ENCODE measurements at places on chromosomes 5 and 9. TPM values are rescaled to one million over a fixed set of nuclear protein-coding genes. Genes with fewer than 3 reads are reported as not detected.

DNA sequence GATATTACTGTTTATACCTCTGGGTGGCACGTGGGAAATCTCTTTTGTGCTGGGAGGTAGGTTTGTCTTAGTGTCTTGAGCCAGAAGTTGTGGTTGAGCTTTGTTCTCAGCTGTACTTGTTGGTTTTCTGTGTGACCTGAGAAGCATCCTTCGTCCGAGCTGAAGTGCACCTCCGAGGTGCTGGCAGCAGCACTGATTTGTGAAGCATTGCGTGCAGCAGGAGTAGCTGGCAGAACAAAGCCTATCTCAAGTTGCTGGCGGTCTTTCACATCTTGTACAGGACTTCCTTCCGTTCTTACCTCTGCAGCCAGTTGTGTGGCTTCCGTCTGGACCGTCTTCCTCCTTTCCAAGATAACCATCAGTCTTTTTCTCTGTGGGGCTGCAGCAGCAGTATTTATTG, 4.3 kb downstream of the PRRC2B start:
- DNase-seq, result no peak

DNA sequence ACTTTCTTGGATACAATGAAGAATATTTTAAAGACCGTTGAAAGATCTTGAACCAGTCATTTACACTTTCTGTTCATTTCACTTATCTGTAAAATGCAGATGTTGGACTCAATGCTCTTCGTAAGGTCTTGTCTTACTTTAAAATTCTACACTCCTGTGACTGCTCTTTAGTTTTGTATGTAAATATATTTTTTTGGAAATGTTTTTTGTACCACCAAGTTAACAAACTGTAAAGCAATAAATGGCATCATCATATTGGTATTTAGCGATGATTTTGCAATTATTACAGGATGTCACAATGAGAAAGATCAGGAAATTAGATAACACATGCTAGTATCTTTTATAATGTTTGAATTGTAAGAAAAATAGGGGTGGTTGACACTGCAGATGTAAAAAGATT, 80.8 kb upstream of the GNAQ start:
- no peak for DNase-seq

DNA sequence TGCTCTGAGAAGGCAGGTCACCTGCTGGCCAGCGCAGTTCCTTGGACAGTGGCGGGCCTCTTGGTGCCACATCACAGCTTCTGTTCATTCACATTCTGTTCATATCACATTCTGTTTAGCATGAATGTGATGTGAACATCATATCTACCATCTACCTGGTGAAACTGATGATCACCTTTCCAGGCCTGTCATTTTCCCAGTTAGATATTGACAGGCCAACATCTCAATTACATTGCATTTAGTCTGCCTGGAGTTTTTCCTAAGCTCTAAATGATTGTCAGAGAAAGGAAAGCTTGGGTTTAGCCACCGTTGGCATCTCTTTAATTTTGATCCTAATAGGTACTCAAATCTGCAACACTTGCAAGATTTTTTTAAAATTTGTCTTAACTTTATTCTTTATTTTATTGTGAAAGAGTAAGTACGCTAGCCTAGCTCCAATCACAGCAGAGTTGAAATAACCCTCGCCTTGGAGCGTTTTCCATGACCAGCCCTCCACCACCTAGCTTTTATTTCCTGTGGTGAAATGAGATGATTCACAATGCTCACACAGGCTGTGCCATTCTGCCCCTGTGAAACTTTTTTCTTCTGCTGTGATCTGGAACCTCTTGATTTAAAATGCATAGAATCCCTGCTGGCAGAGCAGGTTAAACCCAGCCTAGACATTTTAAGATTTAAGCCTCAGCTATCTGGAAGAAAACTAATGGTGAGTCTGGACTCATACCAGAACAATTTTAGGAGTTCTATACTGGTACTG, 225.0 kb downstream of the ESM1 start:
- DNase-seq, result no peak

GRCh38 chr5:100872408-100873190, 30.5 kb downstream of the ST8SIA4 start:
- no peak for DNase-seq

DNA sequence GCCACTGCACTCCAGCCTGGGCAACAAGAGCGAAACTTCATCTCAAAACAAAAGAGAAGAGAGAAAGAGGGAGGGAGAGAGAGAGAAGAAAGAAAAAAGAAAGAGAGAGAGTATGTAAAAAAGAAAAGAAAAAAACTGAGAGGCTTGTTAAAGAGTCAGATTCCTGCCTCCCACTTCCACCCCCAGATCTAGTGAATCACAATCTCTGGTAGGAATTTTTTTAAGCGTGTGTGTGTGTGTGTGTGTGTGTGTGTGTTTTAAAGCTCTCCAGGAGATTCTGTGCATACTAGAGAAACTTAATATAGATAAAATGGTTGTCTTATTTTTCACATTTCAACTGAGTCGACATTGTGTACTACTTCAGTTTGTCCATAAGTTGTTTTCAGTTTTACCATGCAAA, 32.0 kb downstream of the SAR1B start:
- DNase-seq, result no peak

PFN3 gene
- total RNA-seq, result not detected

BAAT gene
- total RNA-seq, result 0.14 TPM

COL27A1 gene
- 1.2 TPM for total RNA-seq

ARL10 gene
- not detected for total RNA-seq

DNA sequence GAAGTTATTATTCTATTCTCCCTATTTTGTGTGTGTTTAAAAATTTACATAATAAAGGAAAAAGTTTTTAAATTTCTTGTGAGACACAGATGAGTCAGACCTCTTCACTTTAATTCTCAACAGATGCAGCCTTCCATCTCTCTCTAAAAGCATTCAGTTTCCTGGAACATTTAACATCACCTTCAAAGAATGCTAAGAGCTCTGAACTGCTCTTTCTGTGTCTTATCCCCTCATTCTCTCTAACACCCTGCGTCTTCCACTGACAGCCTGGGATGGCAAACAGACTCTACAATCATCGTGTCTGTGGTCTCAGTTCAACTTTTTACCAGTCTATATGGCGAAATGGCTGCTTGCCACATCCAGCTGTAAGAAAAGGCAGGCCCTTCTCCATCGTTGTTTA, 173.0 kb downstream of the HINT1 start:
- DNase-seq, result no peak

DNA sequence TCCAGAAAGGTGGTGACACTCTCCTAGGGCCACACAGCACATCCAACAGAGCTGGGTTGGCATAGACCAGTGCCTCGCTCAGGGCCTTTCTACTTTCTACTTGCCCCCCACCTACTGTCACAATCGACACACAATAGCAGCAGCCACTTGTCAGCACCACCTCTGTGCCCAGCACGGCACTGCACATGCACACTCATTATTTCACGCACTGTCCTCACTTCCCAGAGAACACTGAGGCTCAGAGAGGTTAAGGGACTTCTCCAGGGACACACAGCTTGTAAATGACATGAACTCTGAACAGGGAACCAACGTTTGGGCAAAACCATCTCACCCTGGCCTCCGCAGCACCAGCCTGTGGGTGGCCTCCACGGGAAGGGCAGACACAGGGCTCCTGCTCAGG, 70.9 kb upstream of the STXBP1 start:
- no peak for DNase-seq

DNA sequence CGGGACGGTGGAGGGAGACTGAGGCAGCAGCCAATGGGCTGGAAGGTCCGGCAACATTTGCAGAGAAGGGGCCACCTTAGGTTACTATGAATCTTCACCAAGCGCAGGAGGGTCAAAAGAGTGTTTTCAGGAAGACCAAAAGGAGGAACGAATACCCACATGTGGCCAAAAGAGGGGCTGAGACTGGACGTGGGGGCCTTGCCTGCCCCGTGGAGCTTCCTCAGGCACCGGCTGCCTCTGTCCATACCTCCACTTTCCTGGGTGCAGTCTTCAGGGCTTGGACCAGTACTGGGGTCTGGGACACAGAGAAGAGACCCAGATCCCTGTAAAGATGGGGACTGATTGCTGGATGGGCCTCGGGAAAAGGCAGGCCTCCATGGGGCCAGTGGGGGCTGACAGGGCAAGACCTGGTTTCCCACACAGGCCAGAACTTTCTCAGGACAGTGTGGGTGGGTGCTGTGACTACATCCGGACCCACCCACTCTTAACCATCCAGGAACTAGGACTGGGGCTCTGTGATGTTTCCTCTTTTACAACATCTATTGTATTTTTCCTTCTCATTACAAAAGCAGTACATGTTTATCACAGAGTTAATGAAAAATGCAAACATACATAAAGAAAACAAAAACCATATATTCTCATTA, 294.7 kb downstream of the ZSWIM6 start:
- no peak for DNase-seq

DNA sequence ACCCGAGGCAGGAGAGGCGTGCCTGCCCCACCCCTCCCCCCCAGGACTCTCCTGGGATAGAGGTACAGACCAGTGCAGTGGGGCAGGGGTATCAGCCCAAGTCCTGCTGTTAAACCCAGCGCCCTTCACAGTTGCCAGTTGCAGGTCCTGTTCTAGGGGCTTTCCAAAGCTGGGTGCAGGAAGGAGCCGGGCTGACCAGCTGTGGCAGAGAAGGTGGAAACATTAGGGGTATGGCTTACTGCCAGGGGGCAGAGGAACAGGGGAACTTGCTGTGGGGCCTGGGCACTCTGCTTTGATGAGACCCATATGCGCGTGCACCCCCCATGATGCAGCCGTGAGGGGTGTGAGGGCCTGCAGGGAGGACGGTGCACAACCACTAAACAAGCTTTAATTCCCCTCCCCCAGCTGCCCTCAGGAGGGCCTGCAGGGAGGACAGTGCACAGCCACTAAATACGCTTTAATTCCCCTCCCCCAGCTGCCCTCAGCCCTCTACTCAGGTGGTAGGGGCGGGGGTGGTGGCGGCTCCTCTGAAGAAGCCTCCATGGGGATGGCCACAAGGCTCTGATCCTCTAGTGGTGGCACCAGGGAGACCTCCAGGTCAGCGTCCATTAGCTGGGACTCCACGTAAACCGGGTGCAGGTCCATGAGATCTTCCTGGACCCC, 766 bp upstream of the LRRC26 start:
- DNase-seq, result no peak

DNA sequence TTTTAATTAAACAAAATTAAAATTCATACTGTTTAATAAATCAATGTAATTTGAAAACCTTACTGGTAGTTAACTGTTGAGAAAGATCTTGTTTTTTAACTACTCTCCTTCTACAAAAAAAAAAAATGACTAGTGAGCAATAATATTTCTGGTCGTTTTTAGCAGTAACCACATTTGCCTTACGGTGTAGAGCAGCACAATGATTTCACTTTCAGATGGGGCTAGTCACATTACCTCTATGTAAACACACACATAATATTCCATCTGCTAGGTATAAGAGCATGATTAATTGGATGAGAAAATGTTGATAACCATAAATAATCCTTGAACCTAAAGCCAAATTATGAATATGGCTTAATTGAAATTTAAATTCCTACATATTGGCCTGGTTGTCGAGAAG, 198.1 kb downstream of the CHSY3 start:
- DNase-seq, result no peak

UGT3A1 gene
- total RNA-seq, result not detected

DNA sequence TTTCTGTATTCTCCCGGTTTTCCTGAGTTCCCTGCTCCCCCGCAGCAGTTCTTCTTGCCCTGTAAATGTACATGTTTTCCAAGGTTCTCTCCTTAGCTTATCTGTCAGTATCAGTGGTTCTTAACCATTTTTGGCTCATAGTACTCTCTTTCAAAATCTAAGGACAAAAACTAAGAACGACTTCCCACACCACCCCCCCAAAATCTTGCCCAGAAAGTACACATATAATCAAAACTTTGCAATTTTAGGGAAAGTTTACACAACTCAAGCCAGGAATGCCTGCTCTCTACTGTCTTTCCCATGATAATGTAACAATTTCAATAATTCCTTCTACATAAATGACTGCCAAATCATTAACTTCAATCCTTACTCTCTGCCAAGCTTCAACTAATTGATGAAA, 4.5 kb downstream of the DCAF12 start:
- no peak for DNase-seq

GRCh38 chr9:37172557-37172956, 52.2 kb downstream of the ZCCHC7 start:
- no peak for DNase-seq

GRCh38 chr9:123359106-123359505, 3.1 kb downstream of the CRB2 start:
- DNase-seq, result no peak

GRCh38 chr9:126561582-126561981, 52.1 kb upstream of the LMX1B start:
- DNase-seq, result no peak

GMCL2 gene
- not detected for total RNA-seq

- peak; percentile 22 for DNase-seq
Measured at GRCh38 chr9:95874989-95875304, 544 bp upstream of the ERCC6L2 start.

DNA sequence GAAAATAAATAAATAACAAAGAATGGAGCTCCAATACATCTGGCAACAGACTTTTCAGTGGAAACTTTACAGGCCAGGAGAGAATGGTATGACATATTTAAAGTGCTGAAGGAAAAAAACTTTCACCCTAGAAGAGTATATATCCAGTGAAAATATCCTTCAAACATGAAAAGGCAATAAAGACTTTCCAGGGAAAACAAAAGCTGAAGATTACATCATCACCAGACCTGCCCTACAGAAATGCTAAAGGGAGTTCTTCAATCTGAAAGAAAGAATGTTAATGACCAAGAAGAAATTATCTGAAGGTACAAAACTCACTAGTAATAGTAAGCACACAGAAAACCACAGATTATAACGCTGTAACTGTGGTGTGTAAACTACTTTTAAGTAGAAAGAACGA, 8.3 kb upstream of the RCL1 start:
- no peak for DNase-seq

EPB41L4A gene
- total RNA-seq, result not detected

FCN2 gene
- total RNA-seq, result not detected

- no peak for DNase-seq
Measured at GRCh38 chr5:150589862-150590601, 50.4 kb upstream of the SYNPO start.

- DNase-seq, result no peak
Measured at GRCh38 chr9:99605016-99605743, 216.5 kb upstream of the NR4A3 start.

- no peak for DNase-seq
Measured at GRCh38 chr5:26237489-26237888, 800.9 kb downstream of the CDH9 start.

SELENOP gene
- 4.5 TPM for total RNA-seq

DNA sequence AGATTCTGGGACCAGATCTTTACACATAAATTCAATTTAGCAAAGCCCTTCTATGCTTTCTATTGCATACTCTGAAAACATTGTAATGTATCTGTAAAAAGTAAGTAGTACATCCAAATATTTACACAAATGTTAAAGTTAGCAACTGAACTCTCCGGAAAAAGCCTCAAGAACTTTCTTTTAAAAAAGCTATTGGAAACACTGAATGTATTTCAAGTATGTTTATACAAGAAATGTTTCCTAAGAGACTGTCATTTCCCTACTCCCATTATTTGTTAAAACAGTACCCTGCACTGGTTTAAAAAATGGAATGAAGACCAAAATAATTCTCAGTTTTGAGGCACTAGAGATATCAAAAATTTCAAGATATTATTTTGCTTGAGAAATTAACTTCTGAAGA, 44.8 kb upstream of the TRIM36 start:
- no peak for DNase-seq

- no peak for DNase-seq
Measured at GRCh38 chr5:81488862-81489261, 94.9 kb upstream of the ACOT12 start.

SEMA6A gene
- total RNA-seq, result 0.94 TPM

GRCh38 chr5:142527234-142527633, 158.7 kb downstream of the FGF1 start:
- no peak for DNase-seq
